ENCODE measurements at places on chromosomes 7 and 10.

DNA sequence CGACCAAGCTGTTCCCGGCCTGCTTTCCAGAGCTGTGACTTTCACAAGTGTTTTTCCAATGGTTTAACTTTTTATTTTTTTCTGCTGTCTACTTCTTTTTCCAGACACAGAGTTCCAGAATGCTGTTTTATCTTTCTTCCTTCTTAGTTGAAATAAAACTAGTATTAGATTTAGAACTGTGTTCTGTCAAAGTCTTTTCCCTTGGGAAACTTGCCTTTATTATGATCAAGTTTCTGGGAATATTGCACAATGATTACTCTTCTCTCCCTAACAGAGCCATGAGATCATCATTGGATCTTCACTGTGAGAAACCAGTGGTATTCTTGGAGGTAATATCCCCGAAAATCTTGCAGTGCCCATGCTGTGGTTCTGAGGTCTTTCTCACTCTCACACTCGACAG, 104.9 kb upstream of the KCND2 start:
- DNase-seq: no peak

DNA sequence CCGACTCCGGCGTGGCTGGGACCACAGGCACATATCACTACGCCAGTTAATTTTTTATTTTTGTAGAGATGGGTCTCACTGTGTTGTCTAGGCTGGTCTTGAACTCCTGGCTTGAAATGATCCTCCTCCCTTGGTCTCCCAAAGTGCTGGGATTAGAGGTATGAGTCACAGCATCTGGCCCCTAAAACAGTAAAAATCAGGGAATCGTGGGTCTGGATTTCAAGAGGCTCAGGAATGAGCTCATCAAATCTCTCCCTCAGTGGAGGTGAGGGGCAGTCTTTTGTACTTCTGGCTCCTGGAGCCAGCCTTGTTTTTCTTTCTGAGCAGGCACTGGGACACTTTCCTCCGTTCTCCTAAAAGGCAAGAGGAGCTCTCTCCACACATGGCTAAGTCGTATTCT, 32.1 kb upstream of the RHEB start:
- DNase-seq: no peak

- no peak for DNase-seq
These were observed 176.8 kb downstream of the ZMYND11 start for GRCh38 chr10:311901-312665.

DNA sequence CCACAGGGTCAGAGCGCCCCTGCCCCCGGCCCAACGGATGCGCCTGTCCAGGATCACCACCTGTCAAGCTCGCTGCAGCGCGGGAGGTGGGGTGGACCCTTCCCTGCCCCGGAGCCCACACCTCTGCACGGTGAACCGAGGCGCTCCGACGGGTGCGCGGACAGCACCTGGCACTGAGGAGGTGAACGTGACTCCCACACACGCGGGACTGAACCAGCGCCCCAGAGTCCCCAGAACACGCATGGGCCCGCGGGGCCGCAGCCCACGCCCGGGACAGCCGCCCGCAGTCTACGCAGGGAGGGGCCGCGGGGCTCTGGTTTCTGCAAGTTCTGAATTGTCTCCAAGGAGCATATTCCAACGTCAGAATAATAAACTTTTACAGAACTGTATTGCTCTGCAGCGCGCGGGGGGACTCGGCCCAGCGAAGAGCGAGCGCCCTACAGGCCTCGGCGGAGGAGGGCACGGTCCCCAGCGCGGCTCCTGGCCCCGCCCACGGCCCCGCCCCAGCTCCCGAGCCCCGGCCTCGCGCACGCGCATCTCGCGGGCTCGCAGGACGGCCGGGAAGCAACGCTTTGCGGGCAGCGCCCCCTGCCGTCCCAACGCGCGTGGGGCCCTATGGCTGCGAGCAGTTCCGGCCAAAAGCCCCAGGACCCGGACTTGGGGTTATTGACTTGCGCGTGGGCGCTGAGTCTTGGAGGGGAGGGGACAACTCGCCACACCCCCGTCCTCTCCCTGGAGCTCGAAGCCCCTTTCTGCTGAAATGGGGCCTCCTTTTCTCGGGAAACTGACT, 29.7 kb downstream of the OAT start:
- DNase-seq: peak; percentile 97

- DNase-seq: no peak
These were observed 49.8 kb downstream of the FHIP2A start for GRCh38 chr10:114871379-114871778.

DNA sequence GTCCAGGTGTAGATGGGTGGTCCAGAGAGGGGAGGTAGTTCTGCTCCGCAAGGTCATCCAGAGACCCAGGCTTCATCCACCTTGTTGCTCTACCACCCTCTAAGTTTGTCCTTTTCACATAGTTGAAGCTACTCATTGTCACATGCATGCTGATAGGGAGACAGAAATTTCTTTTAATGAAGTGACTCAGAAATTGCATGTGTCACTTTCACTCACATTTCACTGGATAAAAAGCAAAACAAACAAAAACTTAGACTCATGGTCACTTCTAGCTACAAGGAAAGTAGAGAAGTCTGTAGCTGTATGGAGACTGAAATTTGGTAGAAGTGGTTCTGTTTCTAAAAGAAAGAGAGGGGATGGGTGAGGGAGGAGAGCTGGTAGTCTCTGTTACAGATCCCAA, 161.9 kb downstream of the SORCS3 start:
- DNase-seq: no peak

DNA sequence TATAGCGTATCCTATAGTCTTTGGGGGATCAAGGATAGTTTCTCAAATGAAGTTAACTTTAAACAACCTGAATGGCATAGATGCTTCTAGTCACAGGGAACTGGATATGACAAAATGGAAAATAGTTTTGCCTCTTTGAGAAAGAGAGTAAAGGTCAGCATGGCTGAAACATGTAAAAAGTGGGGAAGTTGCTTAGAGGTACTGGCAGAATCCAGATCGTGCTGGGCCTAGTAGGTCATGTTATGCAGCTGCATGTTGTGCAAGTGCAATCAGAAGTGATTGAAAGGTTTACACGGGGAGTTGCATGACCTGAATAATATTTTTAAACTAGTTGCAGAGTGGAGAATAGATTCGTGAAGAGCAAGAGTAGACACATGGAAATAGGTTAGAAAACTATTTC, 201.1 kb upstream of the HDAC9 start:
- no peak for DNase-seq

GRCh38 chr7:9516662-9517061, 1083.3 kb downstream of the NXPH1 start:
- no peak for DNase-seq

GRCh38 chr10:6850452-6850851, 270.4 kb upstream of the PRKCQ start:
- no peak for DNase-seq

DNA sequence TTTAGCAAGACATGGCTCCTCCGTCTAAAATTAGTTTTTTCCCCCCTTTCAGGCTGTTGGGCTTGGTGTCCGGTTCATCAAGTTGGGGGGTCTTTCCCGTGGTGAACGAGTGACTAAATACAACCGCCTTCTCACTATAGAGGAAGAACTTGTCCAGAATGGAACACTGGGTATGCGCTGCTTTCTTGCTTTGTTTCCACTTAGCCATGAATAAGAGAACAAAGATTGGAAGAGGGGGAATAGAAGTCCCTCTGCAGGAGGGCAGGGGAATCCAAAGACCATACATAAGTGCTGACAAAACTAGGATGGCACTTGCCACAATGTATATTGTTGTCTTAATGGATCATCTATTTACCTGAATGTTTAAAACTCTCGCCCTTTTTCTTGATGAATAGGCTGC, 30.5 kb downstream of the ENO4 start:
- DNase-seq: no peak

DNA sequence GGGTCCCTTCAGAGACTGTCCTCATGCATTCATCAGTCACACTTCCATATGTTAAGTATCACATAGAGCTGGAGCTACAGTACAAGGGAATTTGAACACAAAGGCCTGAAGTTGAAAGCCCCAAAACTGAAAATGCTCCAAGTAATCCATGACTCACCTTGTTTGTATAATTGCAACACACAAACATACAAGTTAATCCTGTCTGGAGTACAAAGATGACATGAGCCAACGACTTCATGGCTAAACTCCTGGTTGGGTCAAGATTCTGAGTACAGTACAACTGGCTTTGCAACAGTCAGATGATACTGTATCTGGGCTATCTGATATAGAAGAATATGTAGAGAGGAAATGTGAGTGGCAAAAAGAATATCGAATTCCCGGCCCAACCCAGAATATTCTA, 73.1 kb upstream of the AASS start:
- DNase-seq: no peak

- no peak for DNase-seq
These were observed 12.7 kb downstream of the C10orf71 start for GRCh38 chr10:49311555-49312236.

DNA sequence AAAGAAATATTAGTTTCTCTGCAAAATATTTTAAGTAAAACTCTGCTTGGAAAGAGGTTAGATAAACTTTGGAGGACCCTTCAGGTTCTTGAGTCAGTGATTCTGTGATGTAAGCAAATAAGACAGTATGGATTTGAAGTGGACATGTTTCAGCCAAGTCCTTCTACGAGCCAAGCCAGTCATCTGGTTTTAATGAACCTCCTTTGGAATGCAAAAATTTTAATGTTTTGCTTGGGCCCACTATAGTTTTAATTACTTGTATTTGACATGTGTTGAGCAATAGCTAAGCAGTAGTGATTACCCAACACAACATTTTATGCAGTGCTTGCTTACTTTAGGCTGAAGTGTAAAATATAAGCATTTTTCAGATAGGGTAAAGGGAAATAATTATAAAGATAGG, 296.3 kb upstream of the SEMA3D start:
- DNase-seq: no peak

DNA sequence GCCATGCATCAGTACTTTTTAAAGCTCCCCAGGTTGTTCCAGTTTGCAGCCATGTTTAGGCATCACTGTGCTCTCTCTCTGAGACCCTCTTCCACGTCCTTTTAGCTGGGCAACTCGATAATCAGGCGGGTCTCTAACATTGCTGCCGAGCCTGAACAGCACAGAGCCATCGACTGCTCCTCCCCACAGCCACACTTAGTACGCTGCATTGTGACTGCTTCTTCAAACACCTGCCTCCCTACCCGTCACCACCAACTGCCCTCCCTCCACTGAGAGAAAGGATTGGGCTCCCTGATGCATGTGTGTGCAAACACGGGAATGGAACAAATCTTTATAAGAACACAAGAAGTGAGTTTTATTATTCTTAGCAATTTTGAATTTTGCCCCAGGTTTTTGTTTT, 11.4 kb upstream of the TACR2 start:
- no peak for DNase-seq

- DNase-seq: no peak
These were observed 28.0 kb upstream of the CTTNBP2 start for GRCh38 chr7:117901089-117901797.

Measured in liver (tissue), 10 donors.